Motor neuron (in vitro differentiated cells): ENCODE measurements at places on chromosomes 7 and 10. TPM values are rescaled to one million over a fixed set of nuclear protein-coding genes. Genes with fewer than 3 reads are reported as not detected.
A peak's percentile ranks its signal among the peaks of the same experiment; 100 is the strongest.

The C10orf62 gene
- total RNA-seq = not detected in 2 replicates

The CTAGE8 gene
- 0.36 and 0.38 TPM in 2 replicates for total RNA-seq

The INMT gene
- total RNA-seq = 0.43 and 0.87 TPM in 2 replicates

The C10orf67 gene
- total RNA-seq = 0.23 TPM in 1 of 2 replicates, not detected in the other

The ATG9B gene
- total RNA-seq = 6.7 and 7.7 TPM in 2 replicates

DNA sequence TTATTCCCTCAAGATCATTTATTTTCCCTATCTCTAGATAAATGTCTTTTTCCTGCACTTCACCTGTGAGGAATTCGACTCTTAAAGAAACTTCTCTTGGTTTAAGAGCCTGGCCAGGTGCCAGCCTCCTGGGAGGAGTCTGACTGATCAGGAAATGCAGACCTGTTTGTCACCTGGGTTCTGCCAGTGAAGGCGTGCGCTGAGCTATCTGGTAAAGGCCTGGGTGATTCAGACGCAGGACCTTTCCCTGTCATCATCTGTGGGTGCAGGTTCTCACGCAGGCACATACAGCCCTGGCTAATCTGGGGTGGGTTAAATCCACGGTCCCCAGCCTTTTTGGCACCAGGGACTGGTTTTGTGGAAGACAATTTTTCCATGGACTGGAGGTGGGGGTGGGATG lies 65.3 kb upstream of the AQP1 start:
- ATAC-seq = no peak

DNA sequence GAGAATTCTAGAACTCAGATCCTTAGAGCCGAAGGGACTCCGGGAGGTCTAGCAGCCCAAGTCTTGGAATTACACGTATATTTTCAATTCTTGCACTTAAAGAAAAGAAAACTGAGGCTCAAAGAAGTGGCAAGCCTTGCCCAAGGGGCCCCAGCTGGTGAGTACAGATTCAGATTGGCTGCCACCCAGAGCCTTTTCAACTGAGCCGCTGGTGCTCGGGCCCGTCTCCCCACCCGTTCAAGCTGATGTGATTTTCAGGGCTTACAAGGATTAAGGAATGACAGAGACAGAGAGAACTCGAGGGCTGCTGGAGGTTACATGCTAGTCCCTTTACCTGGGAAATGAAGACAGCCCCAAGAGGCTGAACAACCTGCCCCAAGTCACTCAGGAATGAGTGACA lies 117.8 kb downstream of the ABLIM1 start:
- ATAC-seq = no peak

GRCh38 chr10:105148921-105149320 lies 507.8 kb downstream of the SORCS3 start:
- ATAC-seq = no peak

DNA sequence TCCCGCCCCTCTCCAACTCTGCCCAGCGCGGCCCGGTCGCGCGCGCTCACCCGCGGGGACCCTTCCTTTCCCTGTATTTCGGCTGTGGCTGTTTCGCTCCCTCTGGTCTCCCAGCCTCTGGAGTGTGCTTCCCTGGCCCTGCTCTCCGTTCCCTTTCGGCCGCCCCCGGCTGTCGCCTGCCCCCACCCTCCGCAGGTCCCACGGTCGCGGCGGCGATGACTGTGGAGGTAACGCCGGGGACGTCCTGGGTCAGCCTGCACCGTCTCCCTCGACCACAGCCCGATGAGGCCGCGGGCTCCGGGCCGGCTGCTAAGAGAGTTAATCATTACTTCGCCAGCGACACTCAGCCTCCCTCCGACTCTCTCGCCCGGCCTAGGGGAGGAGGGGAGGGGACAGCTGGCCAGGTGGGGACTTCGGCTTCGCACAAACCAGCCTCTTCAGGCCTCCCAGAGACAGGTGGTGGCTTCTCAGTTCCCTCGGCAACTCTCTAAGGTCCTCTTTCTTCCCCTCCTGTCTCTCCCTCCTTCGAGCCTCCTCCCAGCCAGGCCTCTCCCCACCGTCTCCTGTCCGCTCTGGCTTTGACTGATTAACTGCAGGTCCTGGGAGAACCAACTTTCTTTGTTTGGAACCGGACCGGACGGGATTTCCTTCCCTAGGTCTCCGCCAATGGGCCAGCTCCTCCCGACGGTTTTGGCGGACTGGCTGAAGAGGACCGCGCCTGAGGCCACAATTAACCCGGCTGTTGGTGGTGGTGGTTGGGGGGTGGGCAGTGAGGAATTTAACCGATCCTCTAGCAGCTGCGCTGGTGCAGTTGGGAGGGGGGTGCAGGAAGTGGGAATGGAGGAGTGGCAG lies 5.6 kb upstream of the PAX2 start:
- no peak for ATAC-seq

DNA sequence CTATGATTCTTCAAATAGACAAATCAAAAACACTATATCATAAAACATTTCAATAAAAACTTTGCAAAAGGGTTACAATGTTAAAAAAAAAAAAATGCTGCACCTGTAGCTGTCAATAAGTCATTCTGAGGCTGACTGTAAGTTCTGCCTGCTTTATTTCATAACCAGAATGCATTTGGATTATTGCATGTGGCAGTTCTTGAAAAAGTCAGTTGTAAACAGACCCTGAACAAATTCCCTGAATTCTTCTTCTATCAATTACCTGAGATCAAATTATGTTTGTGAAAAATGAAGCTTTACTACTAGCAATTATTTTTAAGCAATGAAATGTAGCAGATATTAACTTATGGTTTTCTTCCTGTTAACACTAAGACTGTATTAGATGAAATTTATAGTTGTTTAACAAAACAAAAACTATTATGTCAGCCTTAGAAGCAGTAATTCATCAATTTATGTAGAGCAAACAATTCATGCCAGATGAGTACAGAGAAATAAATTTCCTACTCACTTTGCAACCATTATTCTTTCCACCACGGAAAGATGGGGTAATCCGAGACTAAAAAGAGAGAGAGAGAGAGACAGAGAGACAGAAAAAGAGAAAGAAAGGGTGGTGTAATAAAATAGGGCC lies 107.8 kb downstream of the SFMBT2 start:
- ATAC-seq = peak; percentile 51

- no peak for ATAC-seq
Measured at GRCh38 chr7:20213378-20213777, 3.8 kb downstream of the MACC1 start.

GRCh38 chr10:8272794-8273425 lies 218.4 kb downstream of the GATA3 start:
- no peak for ATAC-seq

- ATAC-seq = no peak
Measured at GRCh38 chr10:29973921-29974320, 85.5 kb downstream of the JCAD start.

DNA sequence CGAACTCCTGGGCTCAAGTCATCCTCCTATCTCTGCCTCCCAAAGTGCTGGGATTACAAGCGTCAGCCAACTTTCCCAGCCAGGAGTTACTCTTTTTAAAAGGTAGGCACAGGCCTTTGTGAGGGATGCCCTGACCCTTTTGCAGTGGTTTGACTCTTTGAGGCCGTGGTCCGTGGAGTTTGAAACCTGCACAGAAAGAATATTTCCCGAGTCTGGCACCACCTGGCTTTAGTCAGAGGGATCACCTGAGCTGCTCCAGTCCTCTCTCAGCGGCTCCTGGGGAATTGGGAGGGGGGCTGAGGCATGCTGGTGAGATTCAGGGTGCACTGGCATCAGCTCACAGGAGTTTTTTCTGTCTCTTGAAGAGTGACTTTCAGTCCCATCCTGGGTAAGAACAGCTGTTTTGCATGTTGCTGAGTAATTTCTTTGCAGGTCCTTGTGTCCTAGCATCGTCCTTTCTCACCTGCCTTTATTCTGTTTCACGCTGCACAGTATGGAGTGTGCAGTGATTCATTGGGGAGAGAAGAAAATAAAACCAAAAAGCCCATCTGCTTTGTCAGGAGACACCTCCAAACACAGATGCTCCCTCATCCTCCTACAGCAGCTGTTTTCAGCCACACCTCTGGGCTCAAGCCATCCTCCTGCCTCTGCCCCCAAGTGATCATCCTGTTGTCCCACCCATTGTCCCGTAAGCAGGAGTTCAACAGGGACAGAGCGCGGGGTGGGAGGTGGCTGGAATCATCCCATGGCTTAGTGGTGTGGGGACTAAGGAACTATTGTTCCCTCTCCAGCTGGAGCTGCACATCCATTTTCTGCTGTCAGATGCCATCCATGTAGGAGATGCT lies 284.7 kb downstream of the CAMK1D start:
- ATAC-seq = no peak
